Keratinocyte (primary cell): ENCODE measurements at places on chromosomes 16 and 17.

DNA sequence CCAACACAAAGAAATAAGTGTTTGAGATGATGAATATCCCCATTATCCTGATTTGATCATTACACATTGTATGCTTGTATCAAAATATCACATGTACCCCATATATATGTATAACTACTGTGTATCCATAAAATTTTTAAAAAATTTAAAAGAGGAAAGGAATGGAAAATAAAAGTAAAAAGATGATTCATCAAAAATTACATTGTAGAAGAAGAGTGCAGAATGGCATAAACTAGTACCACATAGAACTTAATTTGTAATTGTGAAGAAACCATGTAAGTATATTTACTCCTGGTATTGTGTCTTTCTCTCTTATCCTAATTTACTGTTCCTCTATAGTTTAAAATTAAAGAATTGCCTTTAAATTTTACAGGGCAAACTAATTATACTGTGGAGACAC lies 11.5 kb upstream of the KRT10 start:
- no peak for DNase-seq

DNA sequence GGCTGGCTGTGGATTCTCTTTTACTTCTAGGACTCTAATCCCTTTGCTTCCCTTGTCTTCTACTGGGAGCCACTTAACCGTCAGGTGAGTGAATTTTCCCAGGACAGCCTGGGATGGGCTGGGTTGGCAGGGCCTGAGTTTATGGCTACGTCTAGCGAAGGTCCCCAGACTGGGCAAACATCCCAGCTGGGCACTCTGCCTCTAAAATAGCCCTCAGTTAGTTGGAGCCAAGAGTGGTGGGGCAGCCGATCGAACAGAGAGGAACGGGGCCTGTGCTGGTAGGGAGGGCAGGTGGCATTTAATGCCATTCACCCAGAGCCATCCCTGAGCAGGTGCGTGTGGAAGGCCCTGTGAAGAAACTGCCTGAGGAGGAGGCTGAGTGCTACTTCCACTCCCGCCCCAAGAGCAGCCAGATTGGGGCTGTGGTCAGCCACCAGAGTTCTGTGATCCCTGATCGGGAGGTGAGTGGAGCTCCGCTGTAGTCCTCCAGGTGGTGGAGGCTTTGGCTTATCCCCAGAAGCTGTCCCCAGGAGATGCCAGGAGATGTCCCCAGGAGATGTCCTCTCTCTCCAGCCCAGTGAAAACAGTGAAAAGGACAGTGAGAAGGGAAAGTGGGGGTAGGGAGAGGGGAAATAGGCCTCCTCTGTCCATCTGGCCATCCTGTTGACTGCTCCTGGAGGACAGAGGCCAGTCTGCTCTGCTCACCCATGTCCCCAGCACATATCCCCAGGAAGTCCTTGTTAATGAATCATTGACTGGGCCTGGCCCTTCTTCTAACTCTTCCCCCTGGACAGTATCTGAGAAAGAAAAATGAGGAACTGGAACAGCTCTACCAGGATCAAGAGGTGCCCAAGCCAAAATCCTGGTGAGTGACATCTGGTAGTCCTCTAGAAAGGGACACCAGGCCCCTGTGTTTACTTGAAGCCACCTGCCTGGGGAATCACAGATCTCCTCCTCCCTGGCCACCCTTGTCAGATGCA lies 4.4 kb downstream of the PNPO start:
- DNase-seq, result no peak

DNA sequence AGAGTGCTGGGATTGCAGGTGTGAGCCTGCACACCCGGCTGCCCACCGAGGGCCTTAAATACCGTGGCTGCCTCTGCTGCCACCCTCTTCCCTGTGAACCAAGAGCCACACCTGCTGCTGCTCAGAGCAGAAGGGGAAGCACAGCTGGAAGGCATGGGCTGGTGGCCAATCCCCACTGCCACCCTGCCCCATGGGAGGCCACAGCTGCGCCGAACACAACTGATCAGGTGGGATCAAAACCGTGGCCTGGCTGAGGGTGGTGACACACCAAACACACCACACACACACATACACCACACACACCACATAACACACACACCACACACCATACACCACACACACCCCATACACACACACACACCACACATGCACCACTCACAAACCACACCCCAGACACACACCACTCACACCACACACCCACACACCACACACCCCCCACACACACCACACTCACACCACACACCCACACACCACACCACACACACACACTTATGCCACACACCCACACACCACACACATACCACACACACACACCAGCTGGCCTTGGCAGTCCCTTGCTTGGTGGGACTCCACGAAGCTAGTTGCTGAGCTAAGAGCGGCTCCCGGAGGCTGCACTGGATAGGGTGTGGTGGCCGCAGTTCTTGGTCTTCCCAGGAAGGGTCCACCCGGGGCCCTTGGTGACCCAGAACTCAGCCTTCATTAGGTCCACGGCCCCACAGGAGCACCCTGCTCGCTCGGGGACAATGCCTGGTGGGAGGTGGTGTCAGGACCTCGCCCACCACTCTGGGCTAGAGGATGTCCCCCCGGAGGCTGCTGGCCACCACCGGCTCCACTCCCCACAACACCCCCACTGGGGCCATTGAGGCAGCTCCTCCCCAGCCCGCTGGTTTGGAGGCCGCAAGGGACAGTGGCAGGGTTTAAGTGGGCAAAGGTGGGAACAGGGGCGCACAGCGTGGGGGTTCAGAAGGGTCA lies 14.9 kb downstream of the CEP131 start:
- no peak for DNase-seq

- no peak for DNase-seq
These were observed 11.6 kb upstream of the IL4R start for GRCh38 chr16:27302126-27302525.

DNA sequence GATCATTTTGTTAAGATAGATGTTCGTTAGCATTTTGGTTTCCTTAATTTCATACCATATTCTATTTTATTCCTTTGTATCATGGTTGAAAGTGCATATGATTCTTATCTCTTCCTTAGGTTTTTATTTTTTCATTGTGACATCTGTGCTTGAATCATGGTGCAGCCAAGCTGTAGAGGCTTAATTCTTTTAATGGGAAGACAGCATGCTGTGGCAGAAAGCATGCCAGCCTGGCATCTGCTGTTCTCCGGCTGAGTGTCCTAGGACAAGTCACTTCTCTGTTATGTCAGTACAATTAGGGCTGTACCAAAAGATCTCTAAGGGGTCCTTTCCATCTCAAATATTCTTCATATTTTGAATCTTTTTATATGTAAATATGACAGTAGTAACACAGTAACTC lies 68.5 kb upstream of the PMFBP1 start:
- DNase-seq, result no peak

DNA sequence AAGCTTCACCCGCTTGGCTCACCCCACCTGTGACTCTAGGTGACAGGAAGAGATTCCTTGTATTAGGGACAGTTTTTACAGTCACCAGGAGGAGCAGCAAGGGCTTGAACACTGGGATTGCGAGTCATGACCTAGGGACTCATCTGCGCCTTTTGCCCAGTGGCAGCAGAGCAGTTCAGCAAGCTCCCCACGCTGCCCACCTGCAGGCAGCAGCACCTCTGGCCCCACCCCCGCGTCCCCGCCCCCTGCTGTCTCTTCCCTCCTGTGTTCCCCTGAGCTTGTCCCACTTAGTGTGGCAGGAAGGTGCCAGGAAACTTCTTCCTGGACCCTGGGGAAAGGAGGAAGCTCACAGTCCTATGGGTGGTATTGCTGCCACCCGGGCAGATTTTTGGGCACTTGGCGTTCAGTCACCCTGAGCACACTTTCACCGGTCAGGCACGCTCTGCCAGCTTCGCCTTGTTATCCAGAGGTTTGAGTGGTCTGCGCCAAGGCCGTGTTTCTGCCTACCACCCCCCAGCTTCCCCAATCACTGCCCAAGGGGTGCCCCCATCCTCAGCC lies 8.7 kb downstream of the MMP15 start:
- no peak for DNase-seq

GRCh38 chr17:77846531-77847085 lies 111.9 kb upstream of the TNRC6C start:
- no peak for DNase-seq

DNA sequence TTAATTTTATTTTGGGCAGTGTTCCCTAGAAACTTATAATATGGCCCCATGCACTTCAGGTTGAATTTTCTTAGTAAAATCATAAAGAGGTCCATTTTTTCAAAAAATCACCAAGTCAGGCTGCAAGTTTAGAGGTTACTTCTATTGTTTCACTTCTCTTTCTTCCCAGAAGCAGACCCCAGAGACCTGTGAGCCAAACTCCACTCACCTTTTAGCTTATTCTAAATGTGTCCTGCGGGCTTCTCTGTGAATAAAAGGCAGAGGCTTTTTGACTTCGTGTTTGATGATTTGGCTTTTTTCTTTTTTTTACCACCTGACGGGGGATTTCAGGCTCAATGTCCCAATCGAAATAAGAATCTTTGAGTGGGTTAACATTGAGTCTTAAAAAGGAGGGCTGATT lies 7.4 kb downstream of the PRKCB start:
- DNase-seq, result no peak

DNA sequence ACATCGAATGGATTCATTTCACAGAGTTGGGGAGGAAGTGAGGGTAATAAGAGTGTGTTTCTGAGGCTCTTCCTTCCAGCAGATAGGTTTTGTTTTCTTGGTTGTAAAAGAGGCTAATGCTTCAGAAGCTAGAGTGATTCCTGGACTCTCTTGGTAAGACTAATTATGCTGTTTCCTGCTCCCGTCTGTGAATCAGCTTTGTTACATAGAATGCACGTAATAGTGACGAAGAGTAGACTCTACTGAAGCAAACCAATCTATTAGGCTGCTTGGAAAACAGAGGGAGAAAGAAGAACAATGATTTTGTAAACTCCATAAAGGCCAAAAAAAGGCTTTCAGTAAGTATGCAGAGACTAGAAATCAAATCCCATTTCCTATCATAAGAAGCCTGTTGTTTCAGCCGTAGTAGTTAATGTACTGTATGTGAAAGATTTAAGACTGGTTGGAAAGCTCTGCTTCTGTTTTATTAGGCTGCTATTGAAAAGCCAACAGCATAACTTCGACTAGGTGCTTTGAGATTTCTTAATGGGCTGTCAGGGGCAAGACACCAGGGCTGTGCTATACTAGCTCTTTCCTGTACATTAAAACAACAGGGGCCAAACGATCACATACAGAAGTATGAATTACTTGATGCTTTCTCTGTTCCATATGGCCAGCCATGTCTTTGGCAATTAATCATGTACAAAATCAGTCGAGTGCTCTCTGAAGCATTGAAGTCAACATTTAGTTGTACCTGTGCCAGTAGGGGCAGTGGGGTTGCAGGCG lies 219.0 kb downstream of the FTO start:
- DNase-seq, result no peak

GRCh38 chr17:31594416-31594815 lies 202.9 kb downstream of the RAB11FIP4 start:
- DNase-seq, result no peak

DNA sequence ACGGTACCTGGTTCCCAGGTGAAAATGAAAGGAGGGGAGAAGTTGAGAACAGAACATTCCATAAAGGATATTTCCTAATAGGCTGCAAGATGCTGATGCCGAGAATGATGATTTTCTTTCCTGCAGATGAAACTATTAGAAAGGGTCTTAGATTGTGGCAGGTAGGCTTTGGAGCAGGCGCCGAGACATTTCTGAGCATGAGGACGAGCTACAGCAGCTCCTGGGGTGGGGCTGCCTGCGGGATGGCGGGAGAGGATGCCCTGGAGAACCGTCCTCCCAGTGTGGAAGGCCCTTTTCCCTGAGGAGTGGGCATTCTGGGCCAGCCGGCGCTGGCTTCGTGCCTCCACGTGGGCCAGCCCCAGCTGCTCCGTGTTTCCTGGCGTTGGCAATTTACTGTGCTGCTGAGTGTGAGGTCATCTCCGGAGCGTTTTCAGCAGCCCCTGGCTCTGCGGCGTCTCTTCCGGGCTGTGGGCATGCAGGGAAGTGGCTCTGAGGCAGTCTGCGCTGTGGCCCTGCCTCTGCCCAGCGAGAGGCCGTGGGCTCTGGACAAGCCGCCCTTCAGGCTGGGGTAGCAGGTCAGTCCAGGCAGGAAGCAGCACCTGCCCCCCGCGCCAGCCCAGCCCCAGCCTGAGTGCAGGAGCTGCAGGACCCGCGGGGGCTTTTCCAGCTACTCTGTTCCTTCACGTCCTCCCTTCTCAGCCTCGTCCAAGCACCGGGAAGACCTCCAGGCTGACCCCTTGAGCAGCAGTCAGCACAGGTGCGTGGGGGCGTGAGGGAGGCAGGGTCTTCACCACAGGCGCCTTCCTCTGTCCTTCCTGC lies 12.2 kb downstream of the ENGASE start:
- DNase-seq, result no peak

DNA sequence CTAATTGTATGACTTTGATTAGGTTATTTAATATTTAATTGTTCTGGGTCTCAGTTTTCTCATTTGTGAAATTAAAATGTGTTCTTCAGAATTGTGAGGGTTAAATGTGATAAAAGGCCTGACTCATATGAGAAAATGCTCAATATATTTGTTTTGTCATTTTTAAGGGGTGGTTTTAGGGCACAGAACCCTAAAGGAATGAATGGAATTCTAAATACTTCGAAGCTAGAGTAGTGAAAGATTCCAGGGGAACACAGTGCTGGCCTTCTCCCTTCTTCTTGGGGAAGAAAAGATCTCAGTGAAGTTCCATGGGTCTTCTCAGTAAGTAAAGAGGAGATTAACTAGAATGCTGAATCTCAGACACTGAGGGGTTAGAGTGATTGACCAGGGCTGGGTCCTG lies 3.9 kb upstream of the SMPD3 start:
- no peak for DNase-seq

- no peak for DNase-seq
These were observed 64.8 kb downstream of the SEC14L1 start for GRCh38 chr17:77205396-77206125.
